ENCODE measurements at places on chromosomes 4 and X. TPM values are rescaled to one million over a fixed set of nuclear protein-coding genes. Genes with fewer than 3 reads are reported as not detected.

PPP1R2C gene
- total RNA-seq = not detected

DNA sequence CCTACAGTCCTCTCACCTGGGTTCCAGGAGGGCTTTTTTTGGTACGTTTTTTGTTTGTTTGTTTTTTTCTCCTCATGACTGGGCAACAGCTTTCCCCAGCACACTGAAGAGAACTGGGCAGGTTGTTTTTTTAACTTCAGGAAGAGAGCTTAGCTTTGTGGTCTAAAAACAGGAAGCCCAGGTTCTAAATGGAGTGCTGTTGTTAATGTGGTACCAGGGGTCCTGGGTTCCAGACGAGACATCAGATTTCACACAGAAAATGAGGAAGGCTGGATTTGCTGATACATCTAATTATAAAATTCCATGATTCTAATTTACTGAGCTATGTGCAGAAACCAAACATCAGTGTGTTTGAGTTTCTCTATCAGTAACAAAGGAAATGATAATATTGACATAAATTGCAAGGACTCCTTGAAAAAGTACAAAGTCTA lies 4.2 kb downstream of the MYOZ2 start:
- DNase-seq = no peak

DNA sequence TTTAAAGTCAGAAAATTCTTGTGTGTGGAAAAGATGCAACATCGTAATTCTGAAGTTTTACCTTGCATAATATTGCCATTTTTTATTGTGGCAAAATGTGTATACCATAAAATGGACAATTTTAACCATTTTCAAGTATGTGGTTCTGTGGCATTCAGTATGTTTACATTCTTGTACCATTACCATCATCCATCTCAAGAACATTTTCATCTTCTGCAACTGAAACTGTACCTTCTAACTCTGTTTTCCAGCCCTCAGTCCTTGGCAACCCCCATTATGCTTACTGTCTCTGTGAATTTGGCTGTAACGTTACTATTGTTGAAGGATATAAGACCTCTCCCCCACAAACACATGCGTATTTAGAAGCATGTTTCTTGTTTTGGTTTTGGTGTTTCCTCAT lies 123.2 kb downstream of the BMPR1B start:
- no peak for DNase-seq

CXXC4 gene
- total RNA-seq = 0.93 TPM

DNA sequence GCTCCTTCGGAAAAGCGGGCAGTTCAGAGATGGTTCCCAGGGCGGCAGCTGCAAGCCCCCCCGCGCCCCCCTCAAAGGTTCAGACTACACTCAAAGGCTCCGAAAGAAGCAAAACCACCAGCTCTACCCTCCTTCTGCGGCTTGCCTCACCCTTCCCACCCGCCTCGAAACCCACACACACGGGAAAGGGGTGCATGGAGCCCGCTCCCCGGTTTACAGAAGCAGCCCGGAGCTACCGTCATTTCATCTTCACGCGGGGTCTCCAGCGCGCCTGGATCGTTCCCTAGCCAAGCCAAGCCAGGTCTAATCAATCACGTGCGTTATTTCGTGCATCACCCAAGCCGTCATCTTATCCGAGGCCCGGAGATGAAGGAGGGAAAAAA lies 1.2 kb downstream of the NLGN4X start:
- no peak for DNase-seq

- no peak for DNase-seq
Observed at GRCh38 chr4:123110147-123110546, 187.8 kb upstream of the NUDT6 start.

C4orf50 gene
- 0.06 TPM for total RNA-seq

SLC10A4 gene
- 0.48 TPM for total RNA-seq

DNA sequence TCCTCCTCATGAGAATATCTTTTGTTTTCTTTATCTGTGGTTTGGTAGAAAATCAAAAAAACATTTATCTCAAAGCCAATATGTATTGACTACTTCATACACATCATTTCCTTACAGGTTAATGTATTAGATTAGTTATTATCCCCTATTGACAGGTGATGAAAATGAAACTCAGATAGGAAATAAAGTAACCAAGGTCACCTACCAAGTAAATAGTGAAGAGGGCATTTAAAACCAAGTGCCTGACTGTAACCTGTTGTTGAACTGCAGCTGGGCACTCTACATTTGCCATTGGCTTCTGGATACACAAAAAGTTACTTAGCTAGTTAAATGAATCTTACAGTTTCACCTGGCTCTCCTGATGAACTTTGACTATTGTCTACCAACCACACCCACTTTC lies 41.4 kb upstream of the CTSO start:
- DNase-seq = no peak

DNA sequence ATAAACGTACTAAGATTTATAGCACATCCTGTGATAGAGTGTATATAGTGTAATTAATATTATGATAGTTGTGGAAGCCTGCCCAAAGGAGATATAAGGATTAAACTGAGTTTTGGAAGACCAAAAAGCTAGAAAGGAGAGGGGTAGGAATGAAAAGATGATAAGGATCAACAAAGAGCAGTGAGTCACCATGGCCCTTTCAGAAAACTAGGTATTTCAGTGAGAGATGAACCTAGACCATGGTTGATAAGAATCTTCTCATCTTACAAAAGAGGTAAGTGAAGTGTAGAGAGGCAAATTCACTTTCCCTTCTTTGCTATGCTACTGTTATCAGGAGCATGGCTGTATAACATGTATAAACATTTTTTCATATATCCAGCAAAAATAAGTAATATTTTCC lies 133.8 kb upstream of the PLAC1 start:
- no peak for DNase-seq

DNA sequence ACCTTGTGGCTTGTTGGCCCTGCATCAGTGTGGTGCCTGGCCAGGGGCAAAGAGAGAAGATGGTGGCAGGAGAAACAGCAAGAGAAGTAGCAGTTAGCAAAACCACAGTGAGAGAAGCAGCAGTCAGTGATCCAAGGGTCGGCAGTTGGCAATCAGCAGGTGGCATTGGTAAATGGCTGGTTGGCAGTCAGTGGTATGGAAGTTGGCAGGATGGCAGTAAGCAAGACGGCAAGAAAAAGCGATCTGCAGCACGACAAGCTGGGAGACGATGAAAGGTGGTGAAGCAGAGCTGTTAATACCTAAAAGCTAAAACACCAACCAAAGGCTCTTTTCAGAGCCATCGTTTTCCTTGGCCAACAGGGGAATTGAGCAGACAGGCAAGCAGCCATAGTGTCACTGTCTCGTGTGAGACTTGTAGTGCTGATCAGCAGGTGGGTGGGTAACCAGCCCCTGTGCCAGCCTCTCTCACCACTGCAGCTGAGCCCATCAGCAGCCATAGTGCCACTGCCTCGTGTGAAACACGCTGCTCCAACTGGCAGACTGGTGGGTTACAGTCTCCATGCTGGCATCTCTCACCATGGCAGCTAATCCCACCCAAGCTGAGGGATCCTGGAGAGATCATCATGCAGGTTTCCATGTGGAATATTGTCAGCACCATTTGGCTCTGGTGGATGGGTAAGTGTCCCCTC lies 2078.4 kb downstream of the PCDH7 start:
- DNase-seq = no peak

- DNase-seq = no peak
Observed at GRCh38 chr4:14091531-14091930, 464.0 kb upstream of the BOD1L1 start.

GRCh38 chrX:134388161-134389109 lies 71.5 kb upstream of the HPRT1 start:
- no peak for DNase-seq

DNA sequence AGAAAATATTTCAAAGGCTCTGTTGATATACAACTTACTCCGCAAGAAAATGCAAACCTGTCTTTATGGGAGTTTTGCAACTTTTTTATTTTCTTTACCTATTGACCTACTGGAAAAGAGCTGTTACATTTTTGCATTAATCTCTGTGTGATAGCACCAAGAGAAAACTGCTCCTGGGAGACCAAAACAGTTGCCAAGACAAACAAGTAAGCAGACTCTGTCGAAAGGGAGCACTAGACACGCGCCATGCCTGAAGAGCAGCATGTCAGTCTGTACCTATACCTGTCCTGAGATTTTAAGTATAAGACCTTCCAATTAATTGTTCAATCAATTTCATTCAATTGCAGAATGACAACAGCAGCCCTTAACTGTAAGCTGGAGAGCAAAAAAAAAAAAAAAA lies 56.0 kb upstream of the TECRL start:
- DNase-seq = no peak

CMC4 gene
- total RNA-seq = 6.6 TPM

- DNase-seq = no peak
Observed at GRCh38 chrX:19462879-19463278, 52.4 kb downstream of the MAP3K15 start.

CT45A7 gene
- not detected for total RNA-seq

IL2RG gene
- 4.4 TPM for total RNA-seq

HSD17B13 gene
- 0.32 TPM for total RNA-seq

GRCh38 chr4:150232029-150232428 lies 153.8 kb downstream of the DCLK2 start:
- no peak for DNase-seq

GRCh38 chr4:183352546-183352945 lies 30.3 kb upstream of the CLDN24 start:
- DNase-seq = no peak

COL4A6 gene
- 7.2 TPM for total RNA-seq

- DNase-seq = no peak
Observed at GRCh38 chr4:61614231-61614630, 414.1 kb downstream of the ADGRL3 start.

FAM156B gene
- total RNA-seq = 21.5 TPM

DNA sequence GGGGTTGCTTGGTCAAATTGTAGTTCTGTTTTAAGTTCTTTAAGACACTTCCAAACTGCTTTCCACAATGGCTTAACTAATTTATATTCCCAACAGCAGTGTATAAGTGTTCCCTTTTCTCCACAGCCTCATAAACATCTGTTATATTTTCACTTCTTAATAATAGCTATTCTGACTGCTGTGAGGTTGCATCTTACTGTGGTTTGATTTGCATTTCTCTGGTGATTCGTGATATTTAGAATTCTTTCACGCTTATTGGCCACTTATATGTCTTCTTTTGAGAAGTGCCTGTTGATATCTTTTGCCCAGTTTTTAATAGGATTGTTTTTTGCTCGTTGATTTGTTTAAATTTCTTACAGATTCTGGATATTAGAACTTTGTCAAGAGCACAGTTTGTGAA lies 278.6 kb upstream of the ITM2A start:
- DNase-seq = no peak

DNA sequence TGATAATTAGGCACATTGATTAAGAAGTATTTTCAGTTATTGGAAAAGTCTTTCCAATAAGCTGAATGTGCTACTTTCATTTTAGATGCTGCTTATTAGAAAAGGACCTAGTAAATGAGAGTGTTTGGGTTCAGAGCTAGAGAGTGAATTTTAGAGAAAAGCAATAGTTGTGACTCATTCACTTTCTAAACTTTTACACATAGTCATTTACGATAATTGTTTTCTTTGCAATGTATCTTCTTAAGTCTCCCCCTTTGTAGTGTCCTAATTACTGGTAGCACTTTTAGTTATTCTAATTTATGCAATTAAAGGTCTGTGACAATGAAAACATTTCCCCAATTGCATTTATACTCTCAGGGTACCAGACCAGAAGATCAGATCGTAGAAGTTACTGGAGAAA lies 1.3 kb downstream of the IL21 start:
- no peak for DNase-seq

DNA sequence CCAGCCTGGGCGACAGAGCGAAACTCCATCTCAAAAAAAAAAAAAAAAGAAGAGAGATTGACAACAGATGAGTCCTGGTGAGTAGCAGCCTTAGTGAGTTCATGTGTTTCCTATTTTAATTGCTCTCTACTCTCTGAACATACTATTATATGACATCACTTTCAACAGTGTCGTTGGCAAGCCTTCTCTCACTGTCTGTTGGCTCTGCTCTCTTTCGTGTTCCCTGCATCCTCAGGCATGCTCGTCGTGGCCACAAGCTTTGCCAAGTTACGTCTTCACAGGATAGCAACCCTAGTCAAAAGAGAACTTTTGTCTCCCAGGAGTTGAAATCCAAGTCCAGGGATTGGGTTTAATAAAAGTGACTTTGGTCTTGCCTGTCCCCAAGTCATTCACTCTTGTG lies 117.1 kb upstream of the EGFL6 start:
- DNase-seq = no peak

RS1 gene
- not detected for total RNA-seq

PABPC1L2A gene
- not detected for total RNA-seq

DNA sequence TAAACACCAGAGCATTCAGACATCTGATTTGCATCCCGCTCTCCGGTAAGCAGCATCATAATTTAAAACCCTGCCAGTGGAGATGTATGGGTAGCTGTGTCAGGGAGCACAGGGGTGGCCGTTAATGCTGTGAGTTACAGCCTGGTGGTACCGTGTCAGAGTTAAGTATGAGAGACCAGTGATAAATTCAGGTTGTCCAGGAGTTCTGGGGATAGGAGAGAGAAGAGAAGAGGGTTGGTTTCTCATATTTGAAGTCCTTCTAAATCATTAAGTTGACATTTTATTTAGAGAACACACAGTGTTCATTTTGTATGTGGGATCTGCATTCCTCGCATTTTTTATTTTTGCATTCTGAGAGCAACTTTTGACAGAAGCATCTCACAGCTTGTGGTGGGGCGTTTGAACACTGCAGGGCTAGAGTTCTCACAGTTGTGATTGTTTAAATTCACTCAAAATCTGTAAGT lies 157.6 kb downstream of the DCLK2 start:
- DNase-seq = no peak

- no peak for DNase-seq
Observed at GRCh38 chrX:15948318-15948660, 93.7 kb upstream of the AP1S2 start.

GRCh38 chr4:6734165-6734786 lies 18.3 kb downstream of the BLOC1S4 start:
- DNase-seq = no peak

GRCh38 chrX:70554081-70554480 lies 109.4 kb downstream of the DLG3 start:
- DNase-seq = no peak

GRCh38 chr4:80434238-80434637 lies 98.7 kb downstream of the CFAP299 start:
- DNase-seq = no peak

DNA sequence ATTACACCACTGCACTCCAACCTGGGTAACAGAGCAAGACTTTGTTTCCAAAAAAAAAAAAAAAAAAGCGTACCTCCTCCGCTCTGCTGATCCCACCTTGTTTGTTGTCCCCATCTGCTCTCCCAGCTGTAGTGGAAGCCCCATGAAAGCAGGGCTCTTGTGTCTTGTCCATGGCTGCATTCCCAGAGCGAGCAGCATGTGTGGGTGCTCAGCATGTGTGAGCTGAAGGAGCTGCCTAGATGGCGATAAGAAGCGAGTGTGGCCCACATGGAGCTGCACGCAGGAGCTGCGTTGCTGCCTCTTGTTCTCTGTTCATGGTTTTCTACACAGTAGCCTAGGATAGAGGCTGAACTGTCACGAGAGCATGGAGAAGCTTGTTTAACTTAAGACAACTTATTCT lies 12.4 kb downstream of the NSD2 start:
- no peak for DNase-seq

GRCh38 chr4:113694008-113694407 lies 67.5 kb downstream of the CAMK2D start:
- no peak for DNase-seq

DCAF4L1 gene
- 0.48 TPM for total RNA-seq

CENPVL2 gene
- total RNA-seq = not detected

All from aorta (tissue), 5 donors.